ENCODE measurements at places on chromosomes 5 and 9.
A peak's percentile ranks its signal among the peaks of the same experiment; 100 is the strongest.

- DNase-seq, result no peak
Observed at GRCh38 chr9:77983320-77983662, 48.3 kb downstream of the GNAQ start.

DNA sequence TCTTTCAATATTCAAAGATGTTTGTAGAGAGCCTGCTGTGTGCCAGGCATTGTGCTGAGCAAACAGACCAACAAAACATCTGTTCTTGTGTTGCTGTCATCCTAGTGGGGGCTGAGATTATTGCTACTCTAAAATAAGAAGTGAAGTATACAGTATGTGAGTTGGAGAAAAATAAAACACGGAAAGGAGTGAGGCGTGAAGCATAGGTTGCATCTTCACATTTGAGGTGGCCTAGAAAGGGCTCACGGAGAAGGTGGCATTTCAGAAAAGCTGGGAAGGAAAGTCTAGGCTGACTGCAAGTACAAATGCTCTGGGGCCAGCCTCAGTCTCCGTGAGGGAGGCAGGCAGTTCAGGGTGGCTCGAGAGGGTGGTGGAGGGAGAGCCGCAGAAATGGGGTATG is 80.3 kb downstream of the CSNK1A1 start:
- no peak for DNase-seq

DNA sequence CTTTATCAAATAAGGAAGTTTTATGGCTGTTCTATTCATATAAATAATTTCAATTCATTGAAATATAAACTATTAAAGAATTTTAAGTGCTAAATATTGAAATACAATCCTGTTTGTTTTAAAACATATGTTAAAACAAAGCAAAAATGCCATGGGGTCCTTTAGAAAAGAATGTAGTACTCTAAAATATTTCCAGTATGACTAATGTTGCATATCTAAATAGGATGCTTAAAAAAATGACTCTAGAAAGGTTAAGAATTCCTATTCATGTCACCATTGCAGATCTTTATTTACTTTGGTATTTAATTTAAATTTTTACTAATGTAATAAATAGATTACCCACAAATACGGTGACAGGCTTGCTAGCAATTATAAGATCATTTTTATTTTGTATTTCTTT is 132.3 kb downstream of the ZNF608 start:
- no peak for DNase-seq

- DNase-seq, result no peak
Observed at GRCh38 chr5:61100437-61100836, 61.8 kb downstream of the SMIM15 start.

GRCh38 chr9:110443866-110444220 is 106.2 kb upstream of the TXNDC8 start:
- DNase-seq, result no peak

DNA sequence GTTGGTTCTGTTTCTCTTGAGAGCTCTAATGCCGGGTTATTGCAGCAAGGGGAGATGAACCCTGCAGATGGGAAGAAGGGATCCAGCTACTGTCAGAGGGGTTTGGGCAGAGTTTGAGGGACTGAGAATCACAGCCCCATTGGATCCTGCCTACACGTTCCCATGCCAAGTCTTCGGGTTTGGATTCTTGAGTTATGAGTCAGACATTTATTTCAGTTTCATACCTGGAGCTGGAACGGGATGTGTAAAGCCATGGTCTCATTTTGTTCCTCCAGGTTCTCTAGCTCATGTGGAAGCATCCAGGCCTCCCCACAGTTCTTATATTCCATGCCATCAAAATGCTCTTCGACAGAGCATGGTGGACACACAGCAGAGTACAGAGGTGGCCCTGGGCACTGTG is 275.4 kb upstream of the IRX4 start:
- DNase-seq, result no peak

DNA sequence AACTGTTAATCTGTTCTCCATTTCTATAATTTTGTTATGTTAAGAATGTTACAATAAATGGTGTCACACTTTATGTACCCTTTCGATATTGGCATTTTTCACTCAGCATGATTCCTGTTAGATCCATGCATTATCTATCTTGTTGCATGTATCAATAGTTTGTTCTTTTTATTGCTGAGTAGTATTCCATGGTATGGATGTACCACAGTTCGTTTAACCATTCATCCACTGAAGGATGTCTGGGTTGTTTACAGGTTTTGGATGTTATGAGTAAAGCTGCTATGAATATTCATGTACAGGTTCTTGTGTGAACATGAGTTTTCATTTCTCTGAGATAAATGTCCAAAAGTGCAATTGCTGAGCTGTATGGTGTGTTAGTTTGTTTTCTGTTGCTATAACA is 26.3 kb upstream of the CCDC112 start:
- DNase-seq, result no peak

DNA sequence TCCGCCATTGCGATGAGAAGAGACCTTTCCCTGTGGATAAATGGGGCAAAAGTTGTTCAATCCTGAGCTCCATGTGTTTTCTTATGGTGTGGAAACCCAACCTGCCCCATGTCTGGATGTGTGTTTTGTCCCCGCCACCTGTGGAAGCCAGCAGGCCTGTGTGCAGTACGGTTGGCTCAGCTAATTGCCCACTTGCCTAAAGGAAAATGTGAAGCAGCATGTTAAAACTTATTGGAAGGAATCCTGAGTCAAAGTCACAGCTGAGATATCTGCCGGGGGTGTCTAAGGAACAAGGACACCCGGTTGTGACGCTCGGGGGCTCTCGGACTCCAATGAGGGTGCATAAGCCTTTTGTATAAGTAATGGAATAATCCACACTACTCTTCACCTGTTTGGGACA is 361.1 kb upstream of the IRX1 start:
- no peak for DNase-seq

DNA sequence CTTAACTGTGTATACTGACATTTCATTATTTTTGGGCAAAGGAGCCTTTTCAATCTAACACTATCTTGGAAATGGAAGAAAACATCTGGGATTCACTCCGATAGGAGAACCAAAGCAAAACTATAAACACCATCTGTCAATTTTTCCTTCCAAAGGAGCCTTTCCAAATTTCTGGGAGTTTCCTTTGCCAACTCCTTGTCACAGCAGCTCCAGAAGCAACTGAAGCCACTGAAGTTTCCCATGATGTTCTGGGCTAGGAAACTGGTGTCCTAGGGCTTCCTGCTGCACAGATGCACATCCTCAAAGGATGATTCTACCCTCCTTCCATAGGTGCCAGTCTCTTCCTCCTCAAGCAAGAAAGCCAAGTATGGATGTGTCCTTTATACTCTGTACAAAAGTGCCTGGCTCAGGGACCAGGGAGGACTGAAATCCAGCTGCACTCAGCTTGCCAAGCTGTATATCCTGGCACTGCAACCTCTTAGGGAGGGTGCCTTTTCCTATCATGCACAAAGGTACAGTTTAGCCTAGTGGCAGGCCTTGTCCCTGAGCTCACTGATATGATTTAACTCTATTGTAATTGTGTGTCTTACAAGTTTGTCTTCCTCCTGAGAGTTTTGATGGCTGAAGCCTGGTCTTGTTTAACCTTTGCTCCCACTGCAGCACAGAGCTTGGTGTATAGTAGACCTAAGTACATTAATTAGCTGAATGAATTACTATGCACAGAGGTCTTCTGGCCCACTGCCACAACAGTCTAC is 8.4 kb upstream of the UBAP1 start:
- no peak for DNase-seq

DNA sequence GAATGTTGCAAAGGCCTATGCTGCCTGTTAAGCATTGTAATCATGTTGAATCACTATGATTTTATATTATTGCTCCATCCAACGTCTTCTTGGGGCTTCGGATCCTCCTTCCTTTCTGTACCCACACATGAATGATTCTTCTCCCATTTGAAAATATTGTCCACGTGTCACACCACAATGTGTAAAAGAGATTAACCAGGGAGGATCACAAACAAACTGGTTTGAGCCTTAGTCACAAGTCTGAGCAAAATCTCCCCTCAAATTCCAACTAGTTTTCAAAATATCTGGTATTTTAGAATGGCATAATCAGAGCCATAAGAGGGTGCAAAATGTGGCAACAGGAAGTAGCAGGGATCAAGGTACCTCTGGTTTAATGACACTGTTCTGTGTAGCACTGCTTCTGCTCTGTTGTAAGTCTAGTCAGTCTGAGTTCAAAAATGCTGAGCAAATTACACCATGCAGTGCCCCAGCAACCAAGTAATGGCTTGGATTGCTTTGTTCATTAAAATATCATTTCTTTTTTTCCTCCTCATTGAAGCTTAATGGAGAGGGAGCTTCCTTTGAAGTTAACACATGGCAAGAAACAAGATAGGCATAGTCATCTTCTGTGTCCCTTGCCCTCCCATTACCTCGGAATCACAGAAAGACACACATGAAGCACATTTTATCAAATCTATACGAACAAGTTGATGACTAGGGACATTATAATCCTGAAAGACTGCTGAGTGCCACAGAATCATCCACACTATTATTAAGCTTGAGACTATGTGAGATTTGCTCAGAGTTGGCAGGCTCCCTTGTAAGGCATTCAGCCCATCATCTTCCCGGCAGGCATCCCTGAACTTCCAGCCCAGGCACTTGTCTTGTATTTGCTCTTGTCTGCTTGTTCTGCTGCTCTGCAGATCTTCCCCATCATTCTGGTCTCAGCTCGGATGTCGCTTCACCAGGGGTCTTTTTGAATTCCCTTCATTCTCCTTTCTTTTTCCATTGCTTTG is 102.0 kb upstream of the PRLR start:
- DNase-seq, result no peak

DNA sequence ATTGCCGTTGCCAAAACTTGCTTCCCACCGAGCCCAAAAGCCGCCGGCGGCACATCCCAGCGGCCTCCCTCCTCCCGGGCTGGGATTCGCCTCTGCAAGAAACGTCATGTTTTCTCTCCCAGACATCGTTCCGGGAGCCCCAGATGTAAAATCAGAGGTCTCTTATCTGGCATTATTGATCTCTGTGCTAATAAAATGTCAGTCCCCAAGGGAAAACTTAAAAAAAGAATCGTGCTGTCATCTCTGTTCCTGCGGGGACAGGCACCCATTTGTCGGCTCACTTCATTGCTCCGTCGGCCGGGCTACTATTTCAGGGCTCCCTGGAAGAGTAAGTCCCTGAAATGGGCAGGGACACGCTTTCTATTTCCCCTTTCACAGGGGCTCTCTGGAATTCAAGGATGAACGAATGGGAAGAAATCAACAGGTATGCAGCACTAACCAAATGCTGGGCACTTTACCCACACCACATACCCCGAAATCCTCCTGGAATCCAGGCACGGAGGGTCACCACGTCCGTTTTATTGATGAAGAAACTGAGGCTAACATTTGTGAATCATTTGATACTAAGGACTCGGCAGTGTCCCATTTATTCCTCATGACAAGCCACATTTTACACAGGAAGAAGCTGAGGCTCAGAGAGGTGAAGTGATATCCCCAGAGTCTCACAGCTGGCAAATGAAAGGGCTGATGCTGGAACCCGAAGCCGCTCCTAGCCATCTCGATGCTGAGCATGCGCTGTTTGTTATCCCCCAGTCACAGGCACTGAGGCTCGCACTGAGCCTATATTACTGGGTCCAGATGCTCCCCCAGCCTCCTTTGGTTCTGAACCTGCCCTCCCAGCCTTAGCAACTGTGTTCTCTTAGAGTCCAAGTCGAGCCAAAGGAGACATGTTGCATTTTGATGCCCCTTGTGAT is 35.7 kb upstream of the MSX2 start:
- peak; percentile 42 for DNase-seq

DNA sequence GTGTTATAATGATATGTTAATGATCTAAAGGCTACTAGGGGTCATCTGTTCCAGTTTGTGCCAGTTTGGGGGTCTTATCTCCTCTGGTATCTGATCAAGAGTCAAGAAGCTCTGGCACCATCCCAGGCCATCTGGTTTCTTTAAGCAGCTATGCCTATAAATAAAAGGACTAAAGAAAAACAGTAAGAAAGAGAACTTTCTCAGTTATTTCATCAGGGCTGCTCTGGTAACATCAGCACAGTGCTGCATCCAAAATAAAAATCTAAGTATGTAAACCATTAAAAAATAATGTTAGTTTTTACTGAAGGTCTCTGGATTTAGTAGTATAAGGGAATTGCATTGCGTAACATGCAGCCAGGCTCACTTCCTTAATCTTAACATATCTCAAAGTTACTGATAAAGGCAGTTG is 185.0 kb downstream of the NR2F1-AS1 start:
- DNase-seq, result no peak

DNA sequence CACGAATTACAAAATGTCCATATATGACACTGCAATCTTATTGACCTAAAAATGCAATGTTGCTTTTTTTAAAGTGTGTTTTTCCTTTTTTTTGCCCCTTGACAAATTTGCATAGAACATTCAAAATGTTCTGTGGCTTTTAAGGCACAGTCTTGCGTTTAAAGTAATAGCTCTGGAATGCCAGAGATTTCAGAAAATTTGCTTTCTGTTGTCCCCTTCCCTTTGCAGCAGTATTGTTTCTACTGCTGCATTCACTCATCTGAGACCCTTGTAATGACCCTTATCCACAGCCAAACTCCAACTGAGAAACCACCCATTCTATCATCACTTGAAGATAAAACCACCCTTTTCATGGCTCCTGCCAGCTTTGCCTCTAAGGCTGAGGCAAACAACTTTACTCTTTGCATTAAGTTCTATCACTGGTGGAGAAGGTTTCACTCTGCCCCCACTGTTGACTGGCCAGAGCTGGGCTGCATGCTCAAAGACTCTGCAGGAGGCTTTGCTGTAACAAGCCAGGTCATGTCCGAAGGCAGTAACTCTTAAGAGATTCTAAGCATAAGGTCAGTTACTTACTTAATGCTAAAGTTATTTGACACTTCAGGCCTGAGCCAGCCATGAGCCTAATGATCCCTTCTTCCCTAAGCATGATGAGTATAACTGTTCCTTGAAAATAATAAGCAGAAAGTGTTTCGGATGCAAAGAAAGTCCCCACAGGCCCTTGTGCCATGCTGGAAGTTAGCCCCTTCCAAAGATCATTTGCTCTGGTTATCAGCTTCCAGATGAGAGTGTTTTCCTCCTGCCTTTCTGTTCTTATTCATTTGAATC is 101.9 kb downstream of the CD180 start:
- DNase-seq, result no peak

GRCh38 chr9:82488313-82489200 is 500.0 kb downstream of the SPATA31D1 start:
- DNase-seq, result no peak

DNA sequence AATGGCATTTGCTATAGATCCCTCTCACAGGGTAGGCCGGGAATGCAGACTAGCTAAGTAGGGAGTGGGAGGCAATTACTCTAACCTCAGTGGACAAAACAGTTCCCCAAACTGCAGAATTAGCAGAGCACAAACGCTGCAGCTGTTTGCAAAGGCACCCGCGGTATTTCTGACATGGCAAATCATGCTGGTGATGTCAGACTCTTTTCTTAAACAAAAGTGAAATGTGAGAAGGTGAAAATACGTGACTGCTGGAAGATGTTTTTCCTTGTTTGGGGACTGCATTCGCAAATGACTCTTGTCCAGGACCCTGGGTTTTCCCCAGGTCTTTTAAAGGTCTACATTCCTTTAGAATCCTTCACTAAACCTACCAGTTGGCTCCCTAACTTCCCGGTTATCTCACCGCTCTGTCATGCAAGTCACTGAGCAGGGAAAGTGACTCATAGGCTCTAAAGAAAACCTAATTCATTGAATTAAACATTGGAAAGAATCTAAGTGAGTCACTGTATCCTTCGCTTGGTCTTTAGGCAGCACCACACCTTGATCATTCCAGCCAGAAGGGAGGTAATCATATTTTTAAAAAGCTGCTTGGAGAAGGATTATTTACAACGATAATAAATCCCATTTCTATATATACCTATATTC is 91.5 kb upstream of the DNAH5 start:
- DNase-seq, result no peak
